Stimulated activated CD8-positive, alpha-beta memory T cell treated with anti-CD3 and anti-CD28 coated beads, Interleukin-4, amount 100 ng/mL, for 1 hour (primary cell): ENCODE measurements at places on chromosomes 13 and 19.

GRCh38 chr13:113869263-113869662 lies 5.4 kb upstream of the GAS6 start:
- no peak for DNase-seq

GRCh38 chr19:11359421-11359820 lies 4.2 kb downstream of the PLPPR2 start:
- no peak for DNase-seq

GRCh38 chr13:45695198-45695730 lies 6.9 kb upstream of the CBY2 start:
- DNase-seq = no peak

DNA sequence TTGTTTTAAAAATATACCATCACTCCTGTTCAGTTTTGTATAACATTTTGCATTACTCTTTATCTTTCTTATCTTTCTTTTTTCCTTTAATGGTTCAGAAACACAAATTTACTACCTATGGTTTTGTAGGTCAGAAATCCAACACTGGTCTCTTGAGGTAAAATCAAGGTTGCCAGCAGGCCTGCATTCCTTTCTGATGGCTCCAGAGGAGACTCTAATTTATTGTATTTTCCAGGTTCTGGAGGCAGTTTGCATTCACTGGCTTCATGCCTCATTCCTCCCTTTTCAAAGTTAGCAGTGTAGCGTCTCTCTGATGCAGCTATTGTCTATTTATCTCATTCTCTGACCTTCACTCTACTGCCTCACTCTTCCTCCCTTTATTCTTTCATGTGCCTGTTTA lies 767.4 kb downstream of the SLITRK6 start:
- no peak for DNase-seq

DNA sequence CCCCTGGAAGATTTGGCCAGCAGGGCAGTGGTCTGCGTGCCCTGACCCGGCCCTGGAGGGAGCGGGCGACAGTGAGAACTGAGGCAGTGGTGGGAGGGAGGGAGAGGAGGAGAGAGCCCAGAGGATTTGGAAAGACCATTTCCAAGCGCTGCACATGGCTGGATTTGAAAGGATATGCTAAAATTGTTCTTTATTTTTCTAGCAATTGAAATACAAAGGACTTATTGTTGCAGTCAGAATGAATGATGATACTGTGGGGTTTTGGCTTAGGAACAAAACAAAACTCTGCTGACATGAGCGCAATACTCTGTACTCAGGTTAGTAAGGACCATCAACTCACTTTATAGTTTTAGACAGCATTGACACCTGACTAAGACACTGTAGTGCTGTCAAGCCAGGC lies 69.5 kb downstream of the TNFRSF19 start:
- DNase-seq = no peak

- no peak for DNase-seq
Measured at GRCh38 chr13:99429670-99430069, 71.6 kb upstream of the TM9SF2 start.

DNA sequence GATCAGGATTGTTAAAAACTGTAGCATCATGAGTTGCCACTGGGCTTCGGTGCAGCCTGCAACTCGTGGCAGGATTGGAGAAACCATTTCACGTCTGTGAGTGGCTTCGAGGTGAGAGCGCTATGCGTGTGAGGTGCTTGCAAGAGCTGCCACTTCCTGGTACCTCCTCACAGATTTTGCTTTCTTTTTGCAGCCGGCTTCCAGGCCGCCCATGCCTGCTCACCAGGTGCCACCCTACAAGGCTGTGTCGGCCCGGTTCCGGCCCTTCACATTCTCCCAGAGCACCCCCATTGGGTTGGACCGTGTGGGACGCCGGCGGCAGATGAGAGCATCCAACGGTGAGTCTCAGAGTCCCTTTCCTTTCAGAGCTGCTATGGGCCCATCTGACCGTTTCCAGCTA lies 57.9 kb upstream of the C1QTNF9 start:
- DNase-seq = peak; percentile 70

DNA sequence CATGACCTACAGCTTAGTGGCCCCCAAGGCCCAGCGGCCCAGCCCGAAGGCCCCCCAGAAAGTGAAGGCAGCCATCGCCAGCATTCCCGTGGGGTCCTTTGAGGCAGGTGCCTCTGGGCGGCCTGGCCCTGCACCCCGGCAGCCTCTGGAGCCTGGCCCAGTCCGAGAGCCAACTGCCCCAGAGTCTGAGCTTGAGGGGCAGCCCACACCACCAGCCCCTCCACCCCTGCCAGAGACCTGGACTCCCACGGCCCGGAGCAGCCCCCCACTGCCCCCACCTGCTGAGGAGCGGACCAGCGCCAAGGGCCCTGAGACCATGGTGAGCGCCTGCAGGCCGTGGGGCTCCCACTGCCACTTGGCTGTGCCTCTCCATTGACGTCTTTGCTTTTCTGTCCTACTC lies 9.0 kb upstream of the PRR19 start:
- DNase-seq = no peak

- DNase-seq = no peak
Measured at GRCh38 chr13:38376546-38376945, 26.9 kb downstream of the UFM1 start.

- no peak for DNase-seq
Measured at GRCh38 chr13:88217372-88217771, 546.2 kb downstream of the SLITRK5 start.

GRCh38 chr19:37905946-37906868 lies at the start of gene WDR87:
TSS of gene WDR87 (minus strand) at chr19:37906594. CDS start at chr19:37898239, 8,355 bp downstream.
- peak; percentile 5 for DNase-seq

GRCh38 chr19:40101813-40102212 lies 11.1 kb upstream of the ZNF780A start:
- DNase-seq = no peak

DNA sequence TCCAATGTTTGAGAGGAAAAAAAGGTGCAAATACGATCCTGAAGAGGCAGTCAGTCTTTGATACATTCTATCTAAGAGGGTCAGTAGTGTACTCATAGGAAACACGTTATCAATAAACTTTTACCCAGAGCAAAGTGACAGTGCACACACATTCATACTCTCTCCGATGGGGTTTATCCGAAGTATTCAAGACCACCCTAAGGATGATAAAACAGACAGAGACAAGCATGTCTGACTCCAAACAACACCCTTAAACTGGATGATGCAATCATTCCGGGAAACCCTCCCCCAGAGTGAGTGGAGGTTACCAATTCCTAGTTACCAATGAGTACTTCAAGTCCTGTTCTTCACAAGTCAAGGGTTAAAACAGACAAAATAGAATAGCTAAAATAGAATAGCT lies 79.1 kb downstream of the DNAJC3 start:
- no peak for DNase-seq

DNA sequence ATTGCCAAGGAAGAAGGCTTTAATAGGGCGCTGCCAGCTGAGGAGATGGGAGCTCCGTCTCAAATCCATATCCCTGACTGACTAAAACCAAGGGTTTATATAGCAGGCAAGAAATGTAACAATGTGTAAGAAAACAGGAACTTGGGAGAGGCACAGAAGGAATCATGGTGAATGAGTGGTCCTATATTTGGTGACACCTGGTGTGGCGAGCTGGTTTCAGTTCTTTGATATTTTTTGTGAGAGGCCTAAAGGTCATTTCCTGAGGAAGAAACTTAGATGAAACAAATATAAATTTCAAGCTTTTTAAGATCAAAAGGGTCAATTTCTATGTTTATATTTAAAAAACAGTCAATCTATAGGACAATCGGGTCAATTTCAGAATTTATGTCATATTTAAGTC lies 826.3 kb downstream of the SLITRK6 start:
- DNase-seq = no peak

- no peak for DNase-seq
Measured at GRCh38 chr19:41261474-41262190, 2.5 kb upstream of the HNRNPUL1 start.

GRCh38 chr19:20367811-20368294 lies 197.7 kb downstream of the ZNF737 start:
- DNase-seq = no peak

DNA sequence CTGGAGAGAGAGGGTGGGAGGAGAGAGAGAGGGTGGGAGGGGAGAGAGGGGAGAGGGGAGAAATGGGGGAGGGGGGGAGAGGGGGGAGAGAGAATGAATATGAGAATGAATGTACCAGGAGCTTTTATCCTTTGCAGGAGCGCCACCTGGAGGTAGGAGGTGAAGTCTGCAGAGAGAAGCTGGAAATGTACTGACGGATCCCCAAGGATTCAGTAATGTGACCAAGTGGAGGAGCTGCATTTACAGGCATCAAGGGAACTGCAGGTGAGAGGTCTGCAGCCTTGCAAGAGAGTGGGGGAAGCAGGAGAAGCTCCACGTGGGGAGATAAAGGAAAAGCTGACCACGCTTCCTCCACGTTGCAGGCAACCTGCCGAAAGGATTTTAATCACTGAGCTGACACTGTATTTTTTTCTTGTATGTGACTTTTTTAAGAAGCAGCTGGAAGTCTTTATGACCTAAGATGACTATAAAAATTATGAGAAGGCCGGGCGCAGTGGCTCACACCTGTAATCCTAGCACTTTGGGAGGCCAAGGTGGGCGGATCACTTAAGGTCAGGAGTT lies 33.7 kb downstream of the VSTM1 start:
- peak; percentile 2 for DNase-seq

DNA sequence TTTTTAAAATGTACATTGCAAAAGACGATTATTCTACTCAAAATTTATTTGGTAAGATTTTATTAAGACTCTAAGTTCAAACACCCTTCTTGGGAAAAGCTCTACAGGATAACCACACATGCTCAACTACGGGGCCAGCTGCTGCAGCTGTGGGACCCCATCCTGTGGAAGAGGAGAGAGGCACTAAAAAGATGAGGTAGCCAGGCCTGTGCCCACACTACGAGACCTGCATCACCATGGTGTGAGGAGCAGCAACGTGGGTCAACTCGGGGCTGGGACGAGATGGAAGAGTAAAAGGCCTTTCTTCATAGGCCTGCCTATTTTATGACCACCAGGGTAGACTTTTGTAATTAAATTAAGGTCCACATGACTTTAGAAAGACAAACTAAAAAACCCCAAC lies 4.6 kb upstream of the CCNP start:
- DNase-seq = no peak

GRCh38 chr19:658916-659839 lies 3.8 kb downstream of the RNF126 start:
- no peak for DNase-seq

GRCh38 chr13:75425216-75426009 lies 56.6 kb downstream of the TBC1D4 start:
- DNase-seq = no peak

DNA sequence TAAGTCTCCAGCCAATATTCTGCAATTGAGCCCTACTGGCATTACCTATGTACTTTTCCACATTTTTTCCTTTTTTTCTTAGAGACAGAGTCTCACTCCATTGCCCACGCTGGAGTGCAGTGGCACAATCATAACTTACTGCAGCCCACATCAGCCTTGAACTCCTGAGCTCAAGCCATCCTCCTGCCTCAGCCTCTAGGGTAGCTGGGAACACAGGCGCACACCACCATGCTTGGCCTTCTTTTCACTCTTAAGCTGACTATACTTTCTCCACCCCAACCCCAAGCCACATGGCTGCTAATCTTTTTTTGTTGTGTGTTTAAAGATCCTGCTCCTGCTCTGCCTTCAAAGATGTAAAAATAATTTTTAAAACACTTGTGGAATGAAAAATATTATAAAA lies 1.6 kb upstream of the LATS2 start:
- DNase-seq = no peak

DNA sequence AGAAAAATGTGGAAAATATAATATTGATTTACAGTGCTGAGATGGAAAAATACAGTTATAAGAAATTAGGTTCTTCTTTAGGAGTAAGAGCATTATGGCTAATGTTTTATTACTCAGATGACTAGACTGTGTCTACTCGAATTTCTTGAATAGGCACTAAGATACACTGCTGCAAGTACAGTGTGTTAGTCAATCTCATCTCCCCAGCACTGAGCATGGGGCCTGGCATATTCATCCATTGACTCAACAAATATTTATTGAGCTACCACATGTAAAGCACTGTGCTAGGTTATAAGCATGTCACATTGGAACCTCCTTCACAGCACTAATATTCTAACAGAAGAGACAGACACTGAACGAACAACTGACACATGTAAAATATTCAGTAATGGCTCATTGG lies 242.5 kb upstream of the GPC6 start:
- no peak for DNase-seq

GRCh38 chr13:101655435-101655834 lies 203.0 kb downstream of the ITGBL1 start:
- no peak for DNase-seq

DNA sequence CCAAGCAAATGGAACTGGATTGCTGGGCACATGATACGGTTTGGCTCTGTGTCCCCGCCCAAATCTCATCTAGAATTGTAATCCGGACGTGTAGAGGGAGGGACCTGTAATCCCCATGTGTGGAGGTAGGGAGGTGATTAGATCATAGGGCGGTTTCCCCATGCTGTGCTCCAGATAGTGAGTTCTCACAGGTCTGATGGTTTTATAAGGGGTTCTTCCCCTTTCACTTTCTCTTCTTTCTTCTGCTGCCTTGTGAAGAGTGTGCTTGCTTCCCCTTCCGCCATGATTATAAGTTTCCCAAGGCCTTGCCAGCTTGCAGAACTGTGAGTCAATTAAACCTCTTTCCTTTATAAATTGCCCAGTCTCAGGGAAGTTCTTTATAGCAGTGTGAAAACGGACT lies 32.6 kb upstream of the MTIF3 start:
- DNase-seq = no peak

DNA sequence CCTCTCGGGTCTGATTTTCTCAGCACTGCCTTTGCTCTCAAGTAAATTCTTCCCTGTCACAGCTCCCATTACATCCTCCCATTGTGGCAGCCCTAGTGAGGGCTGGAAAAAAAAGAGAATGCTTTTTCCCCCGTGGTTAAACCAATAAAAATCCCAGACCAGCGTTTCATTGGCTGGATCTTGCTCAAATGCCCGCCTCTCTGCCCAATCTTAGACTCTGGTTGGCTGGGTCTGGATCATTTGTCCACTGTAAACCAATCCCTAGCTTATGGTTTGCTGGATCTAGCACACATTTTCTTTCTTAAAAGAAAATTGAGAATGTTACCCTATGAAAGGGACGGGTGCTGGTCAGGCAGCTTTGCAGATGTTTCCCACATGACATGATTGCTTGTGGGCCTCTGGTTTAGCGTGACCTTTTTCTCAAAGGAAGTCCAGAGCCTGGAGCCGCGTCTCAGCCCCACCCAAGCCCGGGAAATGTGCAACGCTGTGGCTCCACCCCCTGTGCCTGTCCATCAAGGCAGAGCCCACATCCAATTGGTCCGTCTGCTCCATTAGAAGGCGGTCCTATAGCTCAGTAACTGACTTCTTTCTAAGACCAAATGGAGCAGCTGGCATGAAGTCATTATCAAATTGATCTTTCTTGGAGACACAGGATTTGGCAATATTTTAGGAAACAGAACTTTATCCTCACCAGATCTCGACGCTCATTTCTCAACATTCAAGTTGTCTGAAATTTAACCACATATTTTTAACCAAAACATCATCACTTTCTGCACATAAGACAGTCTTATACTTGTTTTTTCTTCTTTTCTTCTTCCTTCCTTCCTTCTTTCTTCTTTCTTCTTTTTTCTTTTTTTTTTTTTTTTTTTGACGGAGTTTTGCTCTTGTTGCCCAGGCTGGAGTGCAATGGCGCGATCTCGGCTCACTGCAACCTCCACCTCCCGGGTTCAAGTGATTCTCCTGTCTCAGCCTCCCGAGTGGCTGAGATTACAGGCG lies 2.6 kb upstream of the MCEMP1 start:
- no peak for DNase-seq
